ENCODE measurements at places on chromosomes 4 and X.

- no peak for DNase-seq
Measured at GRCh38 chr4:87698394-87698793, 48.3 kb downstream of the DMP1 start.

GRCh38 chr4:110949542-110949941 lies 326.7 kb upstream of the PITX2 start:
- DNase-seq = no peak

DNA sequence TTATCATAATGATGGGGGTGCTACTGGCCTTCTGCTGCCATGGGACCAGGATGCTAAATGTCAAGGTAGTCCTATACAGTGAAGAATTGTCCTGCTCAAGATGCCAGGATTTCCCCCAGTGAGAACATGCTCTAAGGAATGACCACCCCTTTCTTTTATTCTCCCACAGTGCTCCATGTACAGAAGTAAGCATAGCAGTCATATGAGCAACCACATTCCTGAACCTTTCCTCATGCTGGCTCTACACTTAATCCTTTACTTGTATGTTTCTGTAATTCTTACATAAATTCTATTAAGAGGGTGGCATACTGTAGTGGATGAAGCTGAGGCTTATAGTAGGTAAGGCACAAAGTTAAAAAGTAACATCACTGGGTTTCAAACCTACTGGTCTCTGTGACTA lies 20.2 kb downstream of the CYP2U1 start:
- DNase-seq = no peak

DNA sequence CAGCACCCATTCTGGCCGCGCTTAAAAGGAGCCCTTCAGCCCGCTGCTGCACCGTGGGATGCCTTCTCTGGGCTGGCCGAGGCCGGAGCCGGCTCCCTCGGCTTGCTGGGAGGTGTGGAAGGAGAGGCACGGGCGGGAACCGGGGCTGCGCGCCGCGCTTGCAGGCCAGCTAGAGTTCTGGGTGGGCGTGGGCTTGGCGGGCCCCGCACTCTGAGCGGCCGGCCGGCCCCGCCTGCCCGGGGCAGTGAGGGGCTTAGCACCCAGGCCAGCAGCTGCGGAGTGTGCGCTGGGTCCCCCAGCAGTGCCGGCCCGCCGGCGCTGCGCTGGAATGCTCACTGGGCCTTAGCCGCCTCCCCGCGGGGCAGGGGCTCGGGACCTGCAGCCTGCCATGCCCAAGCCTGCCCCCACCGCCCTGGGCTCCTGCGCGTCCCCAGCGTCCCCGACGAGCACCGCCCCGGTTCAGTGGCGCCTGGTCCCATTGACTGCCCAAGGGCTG lies 111.3 kb downstream of the PCDH18 start:
- no peak for DNase-seq

- DNase-seq = no peak
Measured at GRCh38 chr4:92840880-92841279, 537.1 kb downstream of the GRID2 start.

GRCh38 chr4:40264497-40264896 lies 67.7 kb downstream of the RHOH start:
- DNase-seq = no peak

DNA sequence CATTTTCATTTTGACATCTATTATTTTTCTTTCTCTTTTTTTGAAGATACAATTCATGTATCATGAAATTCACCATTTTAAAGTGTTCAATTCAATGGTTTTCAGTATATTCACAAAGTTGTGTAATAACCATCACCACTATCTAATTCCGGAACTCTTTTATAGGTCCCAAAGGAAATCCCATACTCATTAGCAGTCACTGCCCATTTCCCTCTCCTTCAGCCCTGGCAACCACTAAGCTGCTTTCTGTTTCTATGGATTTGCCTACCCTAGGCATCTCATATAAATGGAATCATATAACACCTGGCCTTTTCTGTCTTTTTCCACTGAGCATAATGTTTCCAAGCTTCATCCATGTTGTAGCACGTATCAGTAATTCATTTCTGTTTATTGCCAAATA lies 3.2 kb upstream of the FGF2 start:
- DNase-seq = no peak

Measured in activated CD4-positive, alpha-beta T cell treated with anti-CD3 and anti-CD28 coated beads for 1 hour (primary cell).